ENCODE measurements at places on chromosomes 4 and X.

DNA sequence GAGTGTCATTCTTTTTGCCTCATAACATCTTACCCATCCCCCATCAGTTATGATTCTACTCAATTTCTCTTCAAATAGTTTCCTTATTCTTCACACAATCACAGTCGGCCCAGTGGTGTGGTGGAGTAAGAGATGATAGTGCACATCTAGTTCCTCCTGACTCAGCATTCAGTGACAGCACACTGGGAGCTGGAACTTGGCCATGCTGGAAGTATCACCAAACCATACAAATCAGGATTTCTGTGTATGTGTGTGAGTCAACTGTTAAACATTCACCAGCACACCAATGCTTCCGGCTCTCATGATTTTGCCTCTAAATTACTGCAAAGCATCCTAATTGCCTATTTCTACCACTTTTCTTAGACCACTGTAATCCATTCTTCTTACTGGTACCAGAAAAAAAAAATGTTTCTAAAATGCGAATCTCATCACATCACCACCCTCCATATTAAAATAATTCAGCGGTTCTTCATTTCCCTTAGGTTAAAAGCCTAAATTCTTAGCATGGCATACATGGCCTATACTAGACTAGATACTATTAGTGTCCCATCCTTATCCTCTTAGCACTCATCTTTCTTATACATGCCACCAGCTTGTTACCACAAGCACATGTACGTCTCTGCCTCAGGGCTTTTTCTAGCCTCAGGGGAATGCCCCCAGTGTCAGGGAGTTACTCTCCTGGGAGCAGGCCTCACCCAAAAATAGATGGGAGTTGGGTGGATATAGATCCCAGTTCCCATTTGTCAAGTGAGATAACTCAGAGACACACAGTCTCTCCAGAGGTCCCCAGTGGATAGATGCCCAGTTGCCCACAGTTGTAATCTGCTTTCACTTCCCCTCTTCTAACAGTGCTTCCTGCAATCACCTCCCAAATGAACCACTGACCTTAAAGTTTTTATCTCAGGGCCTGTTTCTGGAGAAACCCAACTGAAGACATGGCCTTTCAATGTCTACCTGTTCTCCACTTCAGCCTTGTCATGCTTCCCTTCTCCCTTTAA, 49.2 kb upstream of the DDX53 start:
- no peak for DNase-seq

DNA sequence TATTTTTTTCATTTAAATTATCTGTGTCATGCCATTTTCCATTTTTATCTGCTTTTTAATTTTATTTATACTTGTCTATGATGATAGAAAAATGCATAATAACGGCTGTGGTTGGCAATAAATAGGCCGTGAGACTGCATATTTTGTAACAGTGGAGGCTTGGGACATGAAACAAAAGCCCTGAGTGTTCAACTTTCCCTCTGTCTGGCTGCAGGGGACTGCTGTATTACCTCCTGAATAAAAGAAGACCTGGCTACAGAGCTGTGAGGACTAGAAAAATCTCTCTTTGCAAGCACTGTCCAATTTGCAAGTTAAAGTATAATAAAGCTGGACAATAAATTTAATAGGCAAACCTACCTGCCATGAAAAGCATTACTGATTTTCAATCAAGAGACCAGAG, 82.1 kb downstream of the MAGEB10 start:
- DNase-seq: no peak

DNA sequence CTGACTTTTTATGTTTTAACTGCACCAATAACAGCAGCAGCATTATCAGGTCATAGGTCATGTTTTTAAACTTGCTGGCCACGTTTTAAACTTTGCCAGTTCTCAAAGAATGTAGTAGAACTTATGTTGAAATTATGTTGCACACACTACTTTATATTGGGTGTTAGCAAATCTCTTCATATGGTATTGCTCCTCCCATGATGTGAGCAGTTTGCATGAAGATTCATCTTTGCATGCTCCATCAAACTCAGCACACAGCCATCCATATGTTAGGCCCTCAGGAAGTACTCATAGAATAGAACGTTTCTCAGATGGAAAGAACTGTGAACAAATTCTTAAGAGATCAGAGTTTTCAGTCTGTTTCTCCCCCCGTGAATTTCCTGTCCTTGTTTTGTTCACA, 128.6 kb upstream of the MAP9 start:
- DNase-seq: no peak

GRCh38 chrX:1076871-1077651, 135.4 kb downstream of the CRLF2 start:
- DNase-seq: no peak

Data from NCI-H446 treated with DMSO at 0.1 percent for 48 hours (cell line).